ENCODE measurements at places on chromosomes 6 and 20.

DNA sequence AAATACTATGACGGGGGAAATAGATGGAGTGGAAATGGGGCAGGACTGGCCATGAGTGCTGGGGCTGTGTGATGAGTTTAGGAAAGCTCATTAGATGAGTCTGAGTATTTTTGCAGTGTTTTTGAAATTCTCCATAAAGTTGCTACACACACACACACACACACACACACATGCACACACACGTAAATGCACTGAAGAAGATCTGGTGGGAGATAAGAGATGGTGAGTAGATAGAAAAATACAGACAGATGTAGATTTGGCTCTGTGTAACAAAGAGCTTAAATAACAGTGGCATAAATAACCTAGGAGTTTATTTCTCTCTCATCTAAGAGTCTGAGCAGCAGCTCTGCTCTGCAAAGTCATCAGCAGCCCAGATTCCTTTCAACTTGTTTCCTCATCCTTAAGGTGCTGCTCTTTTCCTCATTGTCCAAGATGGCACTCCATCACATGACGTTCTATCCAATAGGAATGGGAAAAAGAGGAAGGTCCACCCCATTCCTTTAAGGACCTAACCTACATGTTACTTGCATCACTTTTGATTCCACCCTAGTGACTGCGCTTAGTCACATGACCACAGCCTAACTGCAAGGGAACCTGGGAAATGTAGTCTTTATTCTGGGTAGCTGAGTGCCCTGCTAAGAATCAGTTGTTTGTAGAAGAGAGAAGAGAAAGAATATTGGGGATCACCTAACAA, 76.4 kb downstream of the EYA2 start:
- no peak for DNase-seq

- no peak for DNase-seq
These were observed 154.8 kb downstream of the FOXC1 start for GRCh38 chr6:1764397-1764987.

DNA sequence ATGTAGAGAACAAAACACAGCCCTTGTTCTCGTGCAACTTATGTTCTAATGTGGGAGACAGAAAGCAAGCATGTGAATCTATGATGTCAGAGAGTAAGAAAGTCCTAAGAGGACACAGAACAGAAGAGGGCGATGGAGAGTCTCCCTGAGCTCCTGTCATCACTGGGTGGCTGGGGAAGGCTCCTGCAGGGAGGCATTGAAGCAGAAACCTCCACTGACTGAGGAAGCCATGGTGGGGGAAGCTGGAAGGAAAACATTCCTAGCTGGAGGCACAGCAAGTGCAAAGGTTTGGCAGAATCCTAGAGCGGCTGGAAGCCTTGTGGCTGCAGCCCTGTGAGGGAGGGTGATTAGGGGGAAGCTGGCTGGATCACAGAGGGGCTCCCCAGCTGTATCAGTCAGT, 248.0 kb downstream of the CDH26 start:
- DNase-seq = no peak

GRCh38 chr6:10528158-10528981, 7.2 kb downstream of the GCNT2 start:
- DNase-seq = no peak

- peak; percentile 84 for DNase-seq
These were observed 71.6 kb downstream of the GPX5 start for GRCh38 chr6:28597217-28597835.
